ENCODE measurements at places on chromosomes 7 and 10.

- DNase-seq, result peak; percentile 43
Observed at GRCh38 chr10:14904316-14904732, 25.7 kb downstream of the SUV39H2 start.

DNA sequence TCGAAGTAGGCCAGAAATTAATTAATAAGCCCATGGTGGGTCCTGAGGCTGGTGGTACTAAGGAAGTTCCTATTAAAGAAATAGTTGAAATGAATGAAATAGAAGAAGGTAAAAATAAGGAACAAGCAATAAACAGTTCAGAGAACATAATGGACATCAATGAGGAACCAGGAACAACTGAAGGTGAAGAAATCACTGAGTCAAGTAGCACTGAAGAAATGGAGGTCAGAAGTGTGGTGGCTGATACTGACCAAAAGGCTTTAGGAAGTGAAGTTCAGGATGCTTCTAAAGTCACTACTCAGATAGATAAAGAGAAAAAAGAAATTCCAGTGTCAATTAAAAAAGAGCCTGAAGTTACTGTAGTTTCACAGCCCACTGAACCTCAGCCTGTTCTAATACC, 36.0 kb downstream of the SLK start:
- no peak for DNase-seq

GRCh38 chr10:79379512-79380124, 32.3 kb downstream of the PPIF start:
- no peak for DNase-seq

DNA sequence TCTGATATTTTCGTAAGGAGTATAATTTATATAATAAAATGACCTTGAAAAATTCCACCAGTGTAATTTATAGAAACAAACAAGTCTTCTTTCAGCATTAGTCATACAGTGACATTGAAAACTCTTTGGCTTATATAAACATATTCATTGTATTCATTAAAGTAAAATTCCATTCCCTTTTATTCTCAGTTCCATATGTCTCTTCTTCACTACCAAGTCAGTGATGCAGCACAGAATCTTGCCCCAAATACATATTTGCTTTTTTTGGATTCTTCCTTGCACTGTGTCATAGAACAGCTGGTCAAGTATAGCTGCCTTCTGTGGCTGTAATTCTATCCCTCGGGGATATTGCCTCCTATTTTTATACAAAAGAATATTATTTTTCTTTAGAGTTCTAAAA, 884.5 kb upstream of the POT1 start:
- no peak for DNase-seq

GRCh38 chr7:148698007-148698396, 701 bp upstream of the CUL1 start:
- DNase-seq, result no peak

- no peak for DNase-seq
Observed at GRCh38 chr10:70874061-70874460, 14.3 kb downstream of the PCBD1 start.

- DNase-seq, result peak; percentile 87
Observed at GRCh38 chr7:116953906-116954838, 871 bp downstream of the ST7 start.

DNA sequence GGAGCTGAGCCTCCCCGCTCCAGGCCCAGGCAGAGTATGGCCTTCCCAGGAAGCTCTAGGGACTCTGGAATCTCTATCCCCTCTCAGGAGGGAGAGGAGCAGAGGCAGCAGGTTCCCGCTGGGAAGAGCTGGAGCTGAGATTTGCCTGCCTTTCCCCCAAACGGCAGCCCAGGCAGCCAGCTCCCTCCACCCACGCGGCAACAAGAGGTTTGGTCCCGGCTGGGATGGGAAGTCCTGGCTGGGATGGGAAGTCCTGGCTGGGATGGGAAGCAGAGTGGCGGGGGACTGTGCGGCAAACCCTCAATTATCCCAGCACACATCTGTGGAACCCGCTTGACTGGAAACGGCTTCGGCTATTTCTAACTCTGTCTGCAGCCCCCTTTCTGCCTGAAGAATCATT, 223.0 kb downstream of the ELFN1 start:
- DNase-seq, result no peak

- DNase-seq, result no peak
Observed at GRCh38 chr7:25870574-25870973, 281.4 kb upstream of the NFE2L3 start.
